ENCODE measurements at places on chromosomes 11 and 22.

DNA sequence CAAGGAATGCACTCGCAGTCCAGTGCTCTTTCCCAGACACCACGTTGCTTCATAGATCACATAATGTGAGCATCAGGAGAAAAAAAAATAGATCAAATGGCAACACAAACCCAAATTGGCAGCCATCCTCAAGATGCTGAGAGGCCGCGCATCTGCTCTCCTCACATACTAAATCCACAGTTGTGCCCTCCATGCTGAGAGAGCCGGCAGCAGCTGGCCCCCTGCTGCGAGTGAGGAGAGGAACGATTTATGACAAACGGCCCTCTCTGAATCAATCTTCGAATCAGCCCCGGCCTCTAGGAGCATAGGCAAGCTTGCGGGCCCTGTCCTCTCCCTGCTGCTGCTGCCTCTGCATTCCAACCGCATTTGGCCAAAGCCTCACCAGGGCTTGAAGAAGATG, 159.9 kb upstream of the TENM4 start:
- DNase-seq = no peak

- DNase-seq = no peak
Measured at GRCh38 chr11:17386331-17387084, 2.0 kb downstream of the KCNJ11 start.

DNA sequence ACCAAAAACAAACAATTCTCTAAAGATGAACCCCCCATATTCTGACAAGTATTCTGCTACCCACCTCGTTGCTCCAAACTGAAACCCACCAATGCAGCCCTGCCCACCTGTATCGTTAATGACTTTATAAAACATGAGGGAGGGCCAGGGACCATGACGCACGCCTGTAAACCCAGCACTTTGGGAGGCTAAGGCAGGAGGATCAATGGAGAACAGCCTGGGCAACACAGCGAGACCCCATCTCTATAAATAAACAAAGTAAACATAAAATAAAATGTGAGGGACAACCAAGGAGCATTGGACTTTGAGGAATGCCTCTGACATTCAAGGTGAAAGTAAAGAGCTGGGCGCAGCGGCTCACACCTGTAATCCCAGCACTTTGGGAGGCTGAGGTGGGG, 39.8 kb upstream of the ATXN10 start:
- DNase-seq = no peak

DNA sequence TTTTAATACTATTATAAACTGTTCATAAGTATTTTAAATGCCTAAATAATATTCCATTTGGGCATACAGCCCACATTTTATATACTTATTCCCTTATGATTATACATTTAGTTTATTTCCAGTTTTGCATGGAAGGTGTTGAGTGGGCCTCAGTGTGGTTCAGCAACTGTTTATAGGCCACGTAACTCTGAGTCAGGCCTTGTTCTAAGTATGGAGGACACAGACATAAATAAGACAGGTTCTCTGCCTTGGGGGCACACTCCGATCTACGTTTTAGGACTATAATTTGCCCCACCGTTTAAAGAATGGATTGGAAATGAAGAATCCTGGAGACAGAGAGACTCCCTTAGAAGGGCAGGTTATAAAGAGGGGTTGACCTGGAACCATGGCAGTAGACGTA, 212.2 kb upstream of the TBCEL start:
- DNase-seq = no peak

- DNase-seq = no peak
Measured at GRCh38 chr11:8311366-8311765, 47.7 kb upstream of the LMO1 start.

- DNase-seq = no peak
Measured at GRCh38 chr22:24440270-24440717, 12.9 kb downstream of the ADORA2A start.

GRCh38 chr22:44317123-44317444, 4.3 kb upstream of the SHISAL1 start:
- no peak for DNase-seq

DNA sequence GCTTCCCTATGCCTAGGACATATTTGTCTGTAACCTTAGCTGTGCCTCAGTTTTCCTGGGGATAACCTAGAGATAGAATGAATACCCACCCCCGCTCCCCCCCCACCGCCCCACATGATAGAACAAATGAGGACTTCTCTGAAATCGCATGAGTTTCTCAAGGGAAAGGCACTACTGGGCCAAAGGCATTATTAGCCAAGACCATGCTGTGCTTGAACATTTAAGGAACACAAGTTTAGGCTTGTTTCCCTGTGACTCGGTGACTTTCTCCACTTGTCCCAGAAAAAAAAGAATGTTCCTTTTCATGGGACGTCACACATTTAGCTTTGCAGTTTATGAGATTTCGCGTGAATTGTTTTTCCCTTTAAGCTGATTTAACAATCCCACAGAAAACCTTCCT, 51.4 kb upstream of the CRTAM start:
- no peak for DNase-seq

DNA sequence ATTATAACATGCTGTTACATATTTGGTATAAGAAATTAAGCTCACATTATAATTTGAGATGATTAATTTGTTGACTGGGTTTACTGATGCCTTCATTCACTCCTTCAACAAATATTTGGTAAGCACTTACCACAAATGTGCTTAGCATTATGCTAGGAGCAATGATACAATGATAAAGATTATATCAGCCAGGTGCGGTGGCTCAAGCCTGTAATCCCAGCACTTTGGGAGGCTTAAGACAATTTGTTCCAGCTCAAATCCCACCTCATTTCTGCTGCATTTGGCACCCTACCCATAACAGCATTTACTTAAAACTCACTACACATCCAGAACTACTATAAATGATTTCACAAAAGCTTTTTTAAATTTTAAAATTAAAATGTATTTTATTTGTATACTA, 1263.6 kb upstream of the RAG2 start:
- DNase-seq = no peak

GRCh38 chr11:20337526-20338154, 25.9 kb upstream of the HTATIP2 start:
- DNase-seq = no peak

DNA sequence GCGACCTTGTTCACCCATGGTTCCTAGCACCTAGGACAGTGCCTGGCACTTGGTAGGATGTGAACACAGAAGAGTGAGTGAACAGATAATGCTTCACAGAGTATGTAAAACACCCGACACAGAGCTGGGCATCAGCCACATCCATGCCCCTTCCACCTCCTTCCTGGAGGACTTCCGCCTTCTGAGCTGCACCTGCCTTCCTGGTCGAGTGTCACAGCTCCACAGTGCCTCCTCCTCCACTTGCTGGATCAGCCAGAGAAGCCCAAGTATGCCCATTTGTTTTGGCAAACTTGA, 20.1 kb downstream of the PRDM11 start:
- DNase-seq = no peak

DNA sequence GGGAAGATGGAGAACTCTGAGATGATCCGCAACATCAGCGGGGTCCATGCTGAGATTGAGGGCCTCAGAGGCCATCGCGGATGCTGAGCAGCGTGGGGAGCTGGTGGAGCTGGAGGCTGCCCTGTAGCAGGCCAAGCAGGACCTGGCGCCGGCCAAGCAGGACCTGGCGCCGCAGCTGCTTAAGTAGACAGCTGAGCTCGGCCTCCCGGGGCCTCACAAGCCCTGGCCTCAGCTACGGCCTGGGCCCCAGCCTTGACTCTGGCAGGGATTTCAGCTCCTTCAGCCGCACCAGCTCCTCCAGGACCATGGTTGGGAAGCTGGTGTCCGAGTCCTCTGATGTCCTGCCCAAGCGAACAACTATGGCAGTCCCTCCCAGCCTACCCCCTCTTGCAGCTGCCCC, 7.3 kb upstream of the RNASEH2C start:
- DNase-seq = no peak

- DNase-seq = peak; percentile 30
Measured at GRCh38 chr11:13343931-13344717, 66.5 kb downstream of the BMAL1 start.

DNA sequence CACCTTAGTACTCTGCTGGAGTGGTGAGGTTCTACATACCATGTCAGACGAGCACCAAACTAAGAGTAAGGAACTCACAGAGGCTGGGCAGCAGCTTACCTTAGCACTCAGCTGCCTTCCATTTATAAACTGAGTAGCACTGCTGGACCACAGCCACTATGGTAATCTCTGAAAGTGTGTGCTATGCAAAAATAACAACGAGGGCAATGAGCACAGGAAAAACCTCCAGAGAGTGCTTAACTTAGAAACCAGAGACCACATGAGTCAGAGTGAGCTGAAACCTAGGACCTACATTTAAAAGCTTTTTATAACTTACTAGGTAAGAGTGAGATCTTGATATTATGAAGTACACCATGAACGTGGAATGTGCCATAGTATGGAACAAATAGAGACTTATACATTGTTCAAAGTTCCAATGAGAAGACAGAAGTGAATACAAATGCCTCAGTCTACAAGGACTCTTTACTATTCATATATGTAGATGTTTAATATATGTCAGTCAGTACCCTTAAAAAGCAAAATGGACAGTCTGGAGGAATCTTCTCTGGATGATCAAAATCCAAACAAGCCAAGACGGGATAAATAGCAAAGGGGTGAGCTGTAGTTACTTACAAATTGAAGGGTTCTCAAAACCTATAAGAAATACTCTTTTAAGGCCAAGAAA, 17.2 kb upstream of the CD59 start:
- no peak for DNase-seq

DNA sequence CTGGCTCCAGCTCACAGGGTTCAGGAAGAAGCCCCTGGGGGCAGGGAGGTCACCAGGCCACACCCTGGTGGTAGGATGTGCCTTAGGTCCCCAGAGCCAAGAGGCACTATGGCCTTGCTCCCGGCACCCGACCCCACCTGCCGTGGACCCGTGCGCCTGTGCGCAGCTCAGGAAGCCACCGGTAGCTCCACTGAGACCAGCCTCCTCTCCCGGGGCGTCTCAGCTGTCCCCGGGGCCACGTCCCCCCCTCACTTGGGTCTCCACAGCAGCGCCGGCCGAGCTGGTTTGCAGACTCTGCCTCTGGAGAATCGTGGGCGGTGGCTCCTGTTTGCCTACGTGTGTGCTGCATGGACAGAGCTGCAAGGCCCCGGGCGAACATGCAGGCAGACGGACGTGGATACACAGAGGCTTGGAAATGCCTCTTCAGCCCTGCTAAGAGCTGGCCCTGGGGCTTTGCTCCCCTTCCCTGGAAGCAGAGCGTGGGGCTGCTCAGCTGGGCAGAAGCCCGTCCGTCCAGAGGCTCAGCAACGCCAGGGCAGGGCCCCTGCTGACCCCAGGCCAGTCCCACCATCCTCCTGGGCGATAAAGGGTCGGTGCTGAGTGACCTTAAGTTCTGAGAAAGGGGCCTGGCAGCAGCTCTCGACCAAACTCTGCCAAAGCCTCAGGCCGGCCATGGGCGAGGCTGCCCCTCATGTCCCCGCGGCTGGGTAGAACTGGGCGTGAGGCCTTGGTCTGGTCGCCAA, 15.3 kb upstream of the MUC5B start:
- no peak for DNase-seq

- no peak for DNase-seq
Measured at GRCh38 chr22:49305966-49306631, 521.6 kb downstream of the BRD1 start.

GRCh38 chr22:44827666-44828190, 75.4 kb downstream of the ARHGAP8 start:
- DNase-seq = no peak

GRCh38 chr11:62689421-62690183, at the start of gene LRRN4CL:
Gene LRRN4CL, minus strand, starts transcription at chr11:62689530. Its CDS starts 1,022 bp downstream, at chr11:62688508.
- DNase-seq = no peak

DNA sequence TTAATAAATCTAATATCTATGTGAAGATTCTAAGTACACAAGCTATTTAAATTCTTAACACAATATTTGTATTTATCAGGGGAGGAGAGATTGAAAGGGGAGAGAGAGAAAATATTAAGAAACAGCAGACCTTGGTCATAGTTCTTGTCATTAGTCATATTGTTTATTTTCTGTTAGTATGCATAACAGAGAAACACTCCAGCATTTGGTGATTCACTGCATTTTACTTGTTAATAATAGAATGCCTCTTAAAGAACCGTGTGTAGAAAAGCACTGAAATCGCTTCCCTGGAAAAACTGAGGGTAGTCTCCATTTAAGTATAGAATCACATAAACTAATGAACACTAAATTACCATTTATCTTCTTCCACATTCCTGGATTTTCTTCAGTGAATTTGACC, 122.7 kb upstream of the TRPC6 start:
- DNase-seq = no peak

DNA sequence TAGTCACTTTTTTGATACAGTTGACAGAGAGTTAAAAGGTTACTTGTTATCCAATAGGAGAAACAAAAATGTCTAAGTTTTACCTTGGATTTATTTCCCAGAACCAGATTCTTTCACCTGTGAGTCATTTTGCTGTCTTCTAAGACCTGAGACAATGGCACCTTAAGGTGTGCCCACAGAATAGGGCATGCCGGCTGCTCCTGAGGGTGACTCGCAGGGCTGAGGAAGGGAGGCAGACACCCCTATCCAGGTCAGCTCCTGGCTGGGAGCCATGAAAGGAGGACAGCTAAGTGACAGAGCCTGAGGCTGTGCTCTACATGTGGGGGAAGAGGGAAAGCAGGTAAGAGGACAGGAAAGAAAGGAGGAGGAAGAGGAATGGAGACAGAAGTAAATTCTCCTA, 67.8 kb downstream of the RASSF10 start:
- DNase-seq = no peak

GRCh38 chr11:33334627-33335026, 77.4 kb downstream of the HIPK3 start:
- DNase-seq = no peak

GRCh38 chr11:48081151-48082010, 101.0 kb downstream of the PTPRJ start:
- no peak for DNase-seq

GRCh38 chr11:113796663-113797259, 17.2 kb downstream of the CLDN25 start:
- no peak for DNase-seq

DNA sequence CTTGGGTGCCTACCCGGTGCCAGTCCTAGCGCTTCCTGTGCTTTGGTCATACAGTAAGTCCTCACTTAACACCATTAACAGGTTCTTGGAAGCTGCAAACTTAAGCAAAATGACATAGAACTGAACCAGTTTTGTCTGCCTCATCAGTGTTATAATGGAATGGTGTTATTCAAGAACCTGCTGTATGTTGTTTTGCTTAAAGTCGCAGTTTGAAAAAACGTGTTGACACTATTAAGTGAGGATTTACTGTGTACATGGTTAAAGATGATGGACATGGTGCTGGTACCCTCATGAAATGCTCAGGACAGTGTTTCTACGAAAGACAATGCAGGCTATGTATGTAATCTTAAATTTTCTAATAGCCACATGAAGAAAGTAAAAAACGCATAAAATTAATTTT, 41.3 kb downstream of the PPP6R3 start:
- DNase-seq = no peak

GRCh38 chr22:37804881-37805809, 2.6 kb upstream of the GCAT start:
- DNase-seq = no peak

- DNase-seq = no peak
Measured at GRCh38 chr11:115352805-115353485, 151.3 kb downstream of the CADM1 start.

GRCh38 chr11:69297787-69298266, 3.9 kb downstream of the MYEOV start:
- no peak for DNase-seq

GRCh38 chr22:27110665-27111451, 453.5 kb downstream of the MIAT start:
- no peak for DNase-seq
